ENCODE measurements at places on chromosomes 1 and 21. TPM values are rescaled to one million over a fixed set of nuclear protein-coding genes. Genes with fewer than 3 reads are reported as not detected.

Gene KIAA1614
- 7.2 TPM for total RNA-seq

DNA sequence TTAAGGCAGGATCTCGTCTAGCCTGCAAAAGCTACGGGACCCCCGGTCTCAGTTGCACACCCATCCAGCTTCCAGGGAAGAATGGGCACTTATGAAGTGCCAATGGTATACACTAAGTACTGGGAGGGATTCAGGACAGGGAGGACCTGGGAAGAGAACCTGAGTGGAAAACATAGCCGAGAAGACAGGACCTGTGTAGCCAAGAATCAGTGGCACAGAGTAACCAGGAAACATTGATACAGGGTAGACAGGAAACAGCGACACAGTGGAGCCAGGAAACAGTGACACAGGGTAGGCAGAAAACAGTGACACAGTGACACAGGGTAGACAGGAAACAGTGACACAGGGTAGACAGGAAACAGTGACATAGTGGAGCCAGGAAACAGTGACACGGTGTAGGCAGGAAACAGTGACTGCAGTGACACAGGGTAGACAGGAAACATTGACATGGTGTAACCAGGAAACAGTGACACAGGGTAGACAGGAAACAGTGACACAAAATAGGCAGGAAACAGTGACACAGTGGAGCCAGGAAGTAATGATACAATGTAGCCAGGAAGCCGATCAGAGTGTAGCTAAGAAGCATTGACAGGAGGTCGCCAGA lies 138.0 kb upstream of the ARHGEF16 start:
- no peak for DNase-seq

Gene OR2M3
- total RNA-seq: not detected

DNA sequence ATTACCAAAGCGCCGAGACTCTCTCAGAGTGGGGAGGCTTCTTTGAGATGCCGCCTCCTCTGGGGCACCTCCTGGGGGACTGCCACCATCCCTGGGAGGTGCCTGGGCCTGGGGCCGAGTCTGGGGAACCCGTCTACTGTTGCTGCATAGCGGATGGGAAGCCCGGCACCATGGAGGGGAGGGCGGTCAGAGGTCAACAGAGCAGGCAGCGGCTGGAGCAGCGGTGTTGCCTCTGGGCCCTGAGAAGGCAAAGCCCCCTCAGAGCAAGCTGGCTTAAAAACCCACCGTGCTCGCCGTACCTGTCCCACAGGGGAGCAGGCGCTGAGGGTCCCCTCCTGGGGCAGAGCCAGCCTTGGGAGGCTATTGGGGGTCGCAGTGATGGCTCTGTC lies 62.0 kb downstream of the ARHGEF16 start:
- DNase-seq: no peak

DNA sequence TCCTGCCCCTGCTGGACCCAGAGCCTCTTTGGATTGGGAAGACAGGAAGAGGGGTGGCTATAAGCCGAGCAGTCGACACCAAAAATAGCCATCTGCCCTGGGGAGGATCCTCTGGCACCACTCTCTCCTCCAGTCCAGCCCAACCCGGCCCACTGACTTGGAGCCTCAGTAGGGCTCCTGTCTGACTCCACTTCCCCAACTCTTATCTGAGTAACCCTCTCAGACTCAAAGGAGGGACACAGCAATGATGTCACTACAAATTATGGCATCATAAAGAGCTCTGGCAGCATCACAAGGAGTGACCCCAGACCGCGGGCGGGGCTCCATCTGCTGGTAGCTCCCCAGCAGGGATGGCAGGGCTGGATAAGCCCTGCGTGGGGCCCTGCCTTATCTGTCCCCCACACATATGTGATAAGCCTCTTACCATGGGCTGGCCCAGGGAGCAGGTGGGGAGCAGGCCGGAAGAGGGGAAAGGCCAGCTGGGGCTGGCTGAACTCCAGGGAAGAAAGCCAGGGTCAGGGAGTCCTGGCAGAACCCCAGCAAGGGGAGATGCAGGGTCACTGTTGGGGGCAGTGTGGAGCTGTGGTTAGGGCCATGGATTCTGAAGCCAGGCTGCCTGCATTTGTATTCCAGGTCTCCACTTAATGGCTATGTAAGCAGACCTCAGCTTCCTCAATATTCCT lies 4.6 kb upstream of the SLC6A9 start:
- no peak for DNase-seq
